ENCODE measurements at places on chromosomes 12 and 14. TPM values are rescaled to one million over a fixed set of nuclear protein-coding genes. Genes with fewer than 3 reads are reported as not detected.

The DLGAP5 gene
- total RNA-seq = 11.6 TPM

The RBP5 gene
- total RNA-seq = 0.19 TPM

The HPD gene
- total RNA-seq = not detected

The PTPN21 gene
- 7.3 TPM for total RNA-seq

The BORCS5 gene
- total RNA-seq = 2.9 TPM

The NAP1L1 gene
- 253 TPM for total RNA-seq

The GLTP gene
- 60.4 TPM for total RNA-seq

Data from dermis blood vessel endothelial cell (primary cell).